ENCODE measurements at places on chromosomes 5 and 9.
A peak's percentile ranks its signal among the peaks of the same experiment; 100 is the strongest.

DNA sequence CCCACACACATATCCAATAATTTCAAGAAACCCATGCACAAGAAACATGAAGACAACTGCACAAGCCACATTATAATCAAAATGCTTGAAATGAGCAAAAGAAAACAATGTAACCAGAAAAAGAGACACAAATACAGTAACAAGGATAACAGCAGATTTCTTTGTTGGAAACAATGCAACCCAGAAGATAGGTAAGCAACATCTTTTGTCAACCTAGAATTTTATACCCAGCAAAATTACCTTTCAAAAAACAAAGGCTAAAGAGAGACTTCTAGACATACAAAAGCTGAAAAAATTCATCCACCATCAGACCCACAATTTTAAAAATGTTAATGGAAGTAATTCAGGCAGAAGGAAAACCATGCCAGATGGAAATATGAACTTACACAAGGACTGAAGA, 5.0 kb upstream of the COL23A1 start:
- no peak for DNase-seq

- no peak for DNase-seq
Measured at GRCh38 chr5:172869691-172870090, 35.6 kb downstream of the ERGIC1 start.

GRCh38 chr5:58224661-58225060, 235.2 kb downstream of the PLK2 start:
- no peak for DNase-seq

- no peak for DNase-seq
Measured at GRCh38 chr9:4197548-4197947, 102.3 kb downstream of the GLIS3 start.

DNA sequence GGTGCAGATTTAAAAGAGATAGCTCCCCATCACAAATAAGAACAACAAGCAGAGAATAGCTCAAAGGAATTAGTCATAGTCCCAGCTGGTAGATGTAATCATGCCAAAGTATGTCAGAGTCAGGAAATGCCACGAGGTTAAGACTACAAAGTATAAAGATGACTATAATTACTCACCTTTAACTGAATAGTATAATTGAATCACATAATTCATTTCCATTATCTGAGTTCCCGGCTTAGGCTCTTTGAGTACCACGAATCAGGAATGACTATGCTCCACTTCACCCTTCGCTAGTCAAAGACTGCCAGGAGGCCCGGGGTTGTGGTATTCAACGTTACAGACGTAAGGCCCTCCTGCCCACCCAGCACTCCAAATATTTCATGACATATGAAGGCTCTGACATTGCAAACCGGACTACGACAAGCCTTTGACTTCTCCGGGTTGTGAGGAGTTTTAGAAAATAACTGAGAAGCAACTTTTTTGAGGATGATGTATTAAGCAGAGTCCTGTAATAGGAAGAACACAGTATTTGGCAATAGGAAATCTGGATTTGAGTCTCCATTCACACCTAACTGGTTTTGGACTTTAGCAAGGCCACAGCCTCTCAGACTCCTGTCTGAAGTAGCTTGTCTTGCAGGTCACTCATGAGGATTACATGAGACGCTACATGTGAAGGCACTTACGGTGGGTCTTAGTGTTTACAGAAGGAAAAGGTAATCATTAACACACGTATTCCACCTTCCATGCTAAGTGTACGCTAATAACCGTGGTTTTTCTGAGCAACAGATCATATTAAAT, 64.6 kb downstream of the ENC1 start:
- peak; percentile 41 for DNase-seq

DNA sequence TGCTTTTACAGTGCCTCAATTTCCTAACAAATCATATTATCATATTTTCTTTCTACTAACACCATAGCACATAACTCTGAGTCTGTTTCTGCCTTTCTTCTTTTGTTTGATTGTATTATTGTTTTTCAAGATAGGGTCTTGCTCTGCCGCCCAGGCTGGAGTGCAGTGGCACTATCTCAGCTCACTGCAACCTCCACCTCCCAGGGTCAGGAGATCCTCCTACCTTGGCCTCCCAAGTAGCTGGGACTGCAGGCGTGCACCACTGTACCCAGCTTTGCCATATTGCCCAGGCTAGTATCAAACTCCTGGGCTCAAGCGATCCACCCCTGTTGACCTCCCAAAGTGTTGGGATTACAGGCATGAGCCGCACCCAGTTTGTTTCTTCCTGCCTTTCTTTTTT, 18.7 kb downstream of the PAIP2 start:
- DNase-seq: no peak

- DNase-seq: no peak
Measured at GRCh38 chr5:107043665-107044064, 627.1 kb downstream of the EFNA5 start.

All from right forelimb (tissue), 1 donor.